CD14-positive monocyte (primary cell): ENCODE measurements at places on chromosomes 6 and 20. TPM values are rescaled to one million over a fixed set of nuclear protein-coding genes. Genes with fewer than 3 reads are reported as not detected.

Gene MROH8
- polyA plus RNA-seq, result 0.39 and 1.0 TPM in 2 replicates

Gene HSD17B8
- polyA plus RNA-seq, result 10.6 TPM

- DNase-seq, result peak; percentile 10
These were observed 200.9 kb downstream of the EDN1 start for GRCh38 chr6:12490904-12491571.

GRCh38 chr6:158715330-158716311 is 65.8 kb downstream of the SYTL3 start:
- DNase-seq, result peak; percentile 77

- no peak for DNase-seq
These were observed 236.0 kb downstream of the ADGRG6 start for GRCh38 chr6:142537612-142538478.

Gene TDRD6
- 0.94 TPM for polyA plus RNA-seq
